Amniotic stem cell (primary cell): ENCODE measurements at places on chromosomes 3 and 15.

DNA sequence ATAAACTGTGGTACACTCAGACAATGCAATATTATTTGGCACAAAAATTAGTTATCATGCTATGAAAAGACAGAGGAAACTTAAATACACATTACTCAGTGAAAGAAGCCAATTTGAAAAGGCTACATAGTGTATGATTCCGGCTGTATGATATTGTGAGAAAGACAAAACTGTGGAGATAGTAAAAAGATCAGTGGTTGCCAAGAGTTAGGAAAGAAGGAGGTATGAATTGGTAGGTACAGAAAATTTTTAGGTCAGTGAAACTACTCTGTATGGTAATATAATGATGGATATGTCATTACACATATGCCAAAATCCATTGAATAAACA, 458.8 kb upstream of the CBLB start:
- DNase-seq, result no peak

DNA sequence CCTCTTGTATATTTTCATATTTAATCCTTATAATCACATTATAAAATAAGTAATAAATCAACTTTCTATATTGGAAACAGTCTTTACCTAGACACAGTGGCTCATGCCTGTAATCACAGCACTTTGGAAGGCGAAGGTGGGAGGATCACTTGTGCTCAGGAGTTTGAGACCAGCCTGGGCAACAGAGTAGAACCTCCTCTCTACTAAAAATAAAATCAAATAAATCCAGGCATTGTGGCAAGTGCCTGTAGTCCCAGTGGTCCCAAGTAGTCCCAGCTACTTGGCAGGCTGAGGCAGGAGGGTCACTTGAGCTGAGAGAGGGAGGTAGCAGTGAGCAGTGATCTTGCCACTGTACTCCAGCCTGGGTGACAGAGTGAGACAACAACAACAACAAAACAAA, 975.1 kb downstream of the ROBO1 start:
- no peak for DNase-seq

- DNase-seq, result no peak
These were observed 112.6 kb upstream of the KBTBD8 start for GRCh38 chr3:66885326-66886000.

GRCh38 chr3:25834346-25834745, 44.5 kb downstream of the OXSM start:
- no peak for DNase-seq

GRCh38 chr15:58378241-58379085, 53.3 kb upstream of the LIPC start:
- DNase-seq, result no peak

DNA sequence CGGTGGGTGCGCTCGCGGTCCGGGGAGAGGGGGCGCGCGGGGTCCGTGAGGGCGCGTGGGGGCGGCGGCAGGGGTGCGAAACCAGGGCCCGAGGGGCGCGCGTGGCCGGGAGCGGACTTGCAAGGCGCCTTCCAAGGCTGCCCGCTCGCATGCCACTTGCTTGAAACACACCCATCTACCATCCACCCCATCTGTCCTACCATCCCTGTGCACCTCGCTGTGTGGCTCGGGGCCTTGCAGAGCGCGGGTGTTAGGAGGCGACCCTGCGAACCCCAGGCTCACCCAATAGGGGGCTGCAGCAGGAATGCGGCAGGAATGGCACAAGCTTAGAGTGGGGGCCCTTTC, 240 bp downstream of the CFAP100 start:
- DNase-seq, result no peak

GRCh38 chr3:9101286-9101685, 138.0 kb upstream of the RAD18 start:
- DNase-seq, result no peak

GRCh38 chr15:92454555-92455105, 60.9 kb downstream of the ST8SIA2 start:
- no peak for DNase-seq

DNA sequence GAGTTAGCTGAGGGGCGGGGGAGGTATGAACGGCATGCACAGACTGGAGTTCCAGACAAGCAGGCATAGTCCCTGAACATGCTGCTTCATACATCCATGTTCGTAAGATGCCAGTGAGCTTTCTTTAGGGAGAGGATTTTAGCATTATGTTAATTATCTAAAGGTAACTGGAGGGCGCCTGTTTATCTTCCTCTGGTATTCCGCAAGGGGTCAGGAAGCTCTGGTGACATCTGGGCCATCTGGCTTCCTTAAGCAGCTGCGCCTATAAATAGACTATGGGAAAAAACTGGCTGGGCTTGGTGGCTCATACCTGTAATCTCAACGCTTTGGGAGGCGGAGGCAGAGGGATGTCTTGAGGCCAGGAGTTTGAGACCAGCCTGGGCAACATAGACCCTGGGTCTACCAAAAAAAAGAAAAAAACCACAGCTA, 1.5 kb upstream of the FBXO22 start:
- DNase-seq, result no peak

DNA sequence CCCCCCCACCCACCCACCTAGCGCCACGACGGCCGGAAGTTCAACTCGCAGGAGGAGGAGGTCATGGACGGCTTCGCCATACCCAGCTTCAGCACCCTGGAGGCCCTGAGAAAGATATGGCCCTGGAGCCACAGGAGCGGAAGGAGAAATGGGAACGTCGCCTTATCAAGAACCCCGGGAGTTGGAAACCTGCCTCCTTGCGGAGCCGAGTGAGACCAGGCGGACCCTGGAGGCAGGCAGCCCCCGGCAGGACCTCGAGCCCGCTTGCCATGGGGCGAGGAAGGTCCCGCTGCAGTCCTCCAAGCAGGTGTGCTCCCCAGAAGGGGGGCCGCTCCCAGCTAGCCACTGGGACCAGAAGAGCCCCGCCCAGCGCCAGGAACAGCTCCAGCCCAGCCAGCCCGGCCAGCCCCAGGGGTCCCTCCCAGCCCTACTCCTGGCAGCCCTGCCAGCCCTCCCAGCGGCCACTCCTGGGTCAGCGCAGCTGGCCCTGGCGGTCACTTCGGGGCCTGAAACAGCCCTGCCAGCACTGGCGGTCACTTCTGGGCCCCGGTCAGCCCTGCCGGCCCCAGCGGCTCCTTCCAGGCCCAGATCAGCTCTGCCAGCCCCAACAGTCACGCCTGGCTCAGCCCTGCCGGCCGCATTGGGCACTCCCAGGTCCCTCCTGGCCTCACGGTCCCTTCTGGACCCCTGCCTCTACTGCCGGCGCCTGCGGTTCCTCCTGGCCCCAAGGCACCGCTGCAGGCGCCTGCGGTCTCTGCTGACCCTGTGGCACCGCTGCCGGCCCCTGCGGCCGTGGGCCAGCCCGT, 10.3 kb upstream of the ROPN1B start:
- DNase-seq, result no peak

GRCh38 chr3:107198581-107199181, 178.6 kb upstream of the CCDC54 start:
- DNase-seq, result no peak
